Stimulated activated CD4-positive, alpha-beta T cell treated with anti-CD3 and anti-CD28 coated beads, Interleukin-12 subunit alpha, Interleukin-12 subunit beta, amount 100 ng/mL, for 24 hours (primary cell): ENCODE measurements at places on chromosomes 2 and 18.

DNA sequence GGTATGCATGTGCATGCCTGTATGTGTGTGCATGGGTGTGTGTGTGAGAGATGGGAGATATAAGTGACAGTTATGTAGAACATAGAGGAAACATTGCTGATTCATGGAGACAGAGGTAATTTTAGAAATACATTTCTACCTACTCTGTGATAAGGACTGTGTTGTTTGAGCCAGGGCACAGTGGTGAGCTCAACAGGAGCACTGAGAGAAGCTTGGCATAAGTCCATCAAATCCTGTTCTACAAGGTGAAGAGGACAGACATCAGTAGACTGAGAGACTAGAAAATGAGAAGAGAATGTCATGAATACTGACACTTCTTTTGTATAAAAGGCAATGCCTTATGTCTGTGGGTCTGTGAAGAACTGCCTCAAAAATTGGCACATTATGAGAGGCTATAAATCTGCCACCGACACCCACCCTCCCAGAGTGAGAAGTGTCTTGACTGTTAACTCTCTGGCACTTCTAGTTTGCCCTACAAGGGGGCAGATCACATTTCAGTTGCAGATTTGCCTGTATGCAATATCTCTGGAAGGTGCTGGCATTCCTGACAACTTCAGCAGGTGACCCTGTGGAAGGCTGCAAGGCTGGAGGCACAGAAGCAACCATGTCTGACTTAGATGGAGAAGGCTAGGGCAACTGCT, 962.3 kb upstream of the NRXN1 start:
- DNase-seq = no peak

GRCh38 chr2:237744613-237745249, 53.8 kb upstream of the RBM44 start:
- peak; percentile 58 for DNase-seq

GRCh38 chr2:139652385-139652784, 872.2 kb upstream of the NXPH2 start:
- no peak for DNase-seq

GRCh38 chr18:75360215-75360614, 67.3 kb downstream of the SMIM21 start:
- no peak for DNase-seq

DNA sequence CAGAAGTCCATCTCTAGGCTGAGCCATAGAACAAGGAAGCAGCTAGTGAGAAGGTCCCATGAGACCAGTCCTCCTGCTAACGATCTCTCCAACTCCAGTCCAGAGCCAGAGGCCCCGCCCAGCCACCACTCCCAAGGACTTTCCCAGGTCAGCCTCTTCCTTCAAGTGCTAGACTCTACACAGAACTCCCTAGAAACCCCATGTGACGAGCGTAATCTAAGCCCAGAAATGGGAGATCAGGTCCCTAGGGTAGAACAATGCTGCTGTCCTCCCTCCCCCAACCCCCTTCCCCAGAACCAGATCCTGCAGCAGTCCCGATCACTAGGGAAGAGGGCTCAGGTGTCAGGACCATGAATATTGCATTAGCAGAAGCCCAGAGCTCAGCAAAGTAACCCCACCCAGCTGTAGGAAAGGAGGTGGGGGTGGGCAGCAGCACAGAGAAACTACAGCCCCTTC, 6.9 kb downstream of the DCTN1 start:
- DNase-seq = no peak

DNA sequence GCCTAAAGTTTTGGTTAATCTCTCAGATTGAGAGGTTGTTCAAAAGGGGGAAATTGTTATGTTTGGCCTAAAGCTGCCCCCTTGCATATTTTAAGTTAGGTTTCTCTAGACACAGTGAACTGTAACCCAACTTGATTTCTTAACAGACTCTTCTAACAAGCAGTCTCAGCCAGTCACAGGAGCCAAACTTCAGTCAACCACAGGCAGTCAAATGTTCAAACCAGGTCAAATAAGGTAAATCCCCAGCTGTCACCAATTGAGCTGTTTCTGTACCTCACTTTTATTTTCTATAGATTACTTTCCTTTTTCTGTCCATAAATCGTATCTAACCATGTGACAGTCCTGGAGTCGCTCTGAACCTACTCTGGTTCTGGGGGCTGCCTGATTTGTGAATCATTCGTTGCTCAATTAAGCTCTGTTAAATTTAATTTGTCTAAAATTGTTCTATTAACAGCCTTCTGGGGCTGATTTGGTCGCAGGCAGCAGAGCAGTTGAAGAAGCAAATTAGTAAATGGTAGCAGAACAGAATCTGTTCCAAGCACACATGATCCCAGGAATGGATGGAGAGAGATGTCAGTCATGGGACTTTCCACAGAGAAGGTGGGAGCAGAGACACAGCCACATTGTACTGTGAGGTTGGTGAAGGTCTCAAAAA, 16.4 kb upstream of the NFU1 start:
- DNase-seq = peak; percentile 4

DNA sequence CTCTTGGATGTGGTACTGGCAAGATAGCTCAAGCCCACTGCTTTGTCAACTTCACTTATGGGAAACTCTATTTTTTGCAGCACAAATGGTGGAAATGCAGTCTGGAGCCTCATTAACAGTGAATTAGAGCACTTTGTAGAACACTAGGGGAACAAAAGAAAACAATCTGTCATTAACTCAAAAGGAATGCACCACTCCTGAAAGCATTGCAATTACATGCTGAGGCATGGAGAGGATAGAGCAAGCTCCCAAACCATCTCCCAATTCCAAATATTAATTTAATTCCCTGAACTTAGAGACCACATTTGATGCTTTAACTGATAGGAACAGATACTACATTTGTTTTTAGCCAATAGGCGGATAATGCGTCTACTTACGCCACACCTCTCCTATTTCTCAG, 32.8 kb upstream of the TANC1 start:
- DNase-seq = no peak

DNA sequence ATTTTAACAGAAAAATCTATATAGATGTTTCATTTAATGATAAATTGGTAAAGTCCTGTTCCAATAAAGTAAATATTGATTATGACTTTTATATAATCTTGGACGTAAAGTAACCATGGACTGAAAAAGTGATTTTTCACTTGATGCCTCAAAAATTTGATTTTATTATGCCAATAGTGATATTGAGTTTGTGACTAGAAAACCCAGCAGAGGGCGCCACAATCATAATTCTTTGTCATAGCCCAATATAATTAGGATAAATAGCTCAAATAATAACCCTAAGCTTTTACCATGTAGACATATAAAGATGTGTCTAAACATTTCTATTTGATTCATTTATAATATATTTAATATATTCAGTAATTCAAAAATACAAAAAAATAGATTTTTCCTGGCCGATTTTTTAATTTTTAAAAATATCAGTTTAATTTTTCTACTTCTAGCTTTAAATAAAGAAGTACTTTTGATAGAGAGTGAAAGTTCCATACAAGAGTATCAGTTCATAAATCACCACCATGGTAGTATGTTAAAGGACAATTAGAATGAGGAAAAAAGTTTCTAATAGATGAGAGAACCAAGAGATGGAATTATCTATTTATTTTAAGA, 30.7 kb downstream of the CAMKMT start:
- DNase-seq = peak; percentile 43

GRCh38 chr2:112812318-112813267, 24.0 kb downstream of the IL1B start:
- no peak for DNase-seq

- no peak for DNase-seq
Observed at GRCh38 chr18:40048886-40049650, 1906.0 kb upstream of the PIK3C3 start.

DNA sequence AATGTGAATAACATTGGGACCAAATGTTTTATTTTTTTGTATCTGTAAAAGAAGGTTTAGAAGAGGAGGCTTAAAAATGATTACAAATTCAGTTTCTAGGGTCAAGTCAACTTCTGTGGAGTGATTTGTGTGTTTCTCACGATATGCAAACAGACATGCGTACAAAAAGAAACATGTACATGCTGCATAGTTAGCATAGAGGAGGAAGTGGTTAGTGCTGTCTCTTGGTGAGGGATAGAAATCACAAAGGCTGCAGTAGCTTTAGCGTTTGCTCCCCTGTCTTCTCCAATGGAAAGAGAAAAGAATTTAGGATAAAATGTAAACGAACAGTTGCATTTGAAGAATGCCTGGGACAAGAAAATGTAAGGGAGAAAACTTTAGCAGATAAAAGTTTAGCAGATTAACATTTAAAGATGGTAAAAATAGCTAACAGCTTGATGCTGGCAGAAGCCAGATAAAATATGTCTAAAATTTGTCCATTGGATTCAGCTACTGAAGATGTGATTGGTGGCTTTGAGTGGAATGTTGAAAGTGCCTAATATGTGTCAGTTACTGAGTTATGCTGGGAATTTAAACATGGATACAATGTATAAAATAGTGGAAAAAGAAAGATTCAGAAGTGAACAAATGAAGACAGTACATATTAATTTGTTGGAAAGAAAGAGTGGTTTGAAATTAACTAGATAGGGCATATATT, 44.9 kb downstream of the MALT1 start:
- no peak for DNase-seq

- no peak for DNase-seq
Observed at GRCh38 chr2:111909079-111909478, 10.7 kb downstream of the MERTK start.

DNA sequence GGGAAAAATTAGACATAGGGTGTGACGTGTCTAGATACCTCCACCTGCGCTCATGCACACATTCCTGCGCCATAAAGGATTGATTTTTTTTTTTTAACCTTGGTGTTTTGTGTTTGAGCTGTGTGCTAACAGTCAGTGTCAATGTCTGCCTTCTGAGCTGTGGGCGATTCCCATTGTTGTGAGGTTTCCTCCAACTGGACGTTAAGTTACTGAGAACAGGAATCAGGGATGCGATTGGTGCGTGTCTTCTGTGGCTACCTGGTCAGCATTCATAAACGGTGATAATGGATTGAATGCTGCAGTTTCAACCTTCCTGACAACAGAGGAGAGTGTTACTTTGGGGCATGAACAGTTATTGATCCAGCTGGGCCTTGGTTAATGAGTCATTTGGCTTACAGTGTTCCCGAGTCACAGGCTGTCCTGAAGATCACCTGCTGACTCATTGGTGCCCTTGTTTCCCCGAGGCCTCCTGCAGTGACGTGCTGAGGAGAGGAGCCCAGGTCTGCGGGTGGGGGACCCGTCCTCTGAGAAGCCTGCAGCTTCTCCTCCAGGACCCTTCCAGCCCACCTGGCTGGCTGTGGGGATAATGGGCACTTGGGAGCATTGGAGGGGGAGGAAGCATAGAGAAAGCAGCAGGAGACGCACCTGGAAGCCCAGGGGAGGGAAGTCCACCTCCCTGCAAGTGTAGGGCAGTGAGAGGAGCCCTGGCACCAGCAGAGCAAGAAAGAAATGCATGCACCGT, 25.8 kb upstream of the CABYR start:
- no peak for DNase-seq

GRCh38 chr18:62954366-62954765, 239.0 kb downstream of the PHLPP1 start:
- no peak for DNase-seq

GRCh38 chr2:11998626-11999378, 252.4 kb downstream of the LPIN1 start:
- DNase-seq = no peak

GRCh38 chr2:43238176-43238575, 11.8 kb upstream of the ZFP36L2 start:
- no peak for DNase-seq

GRCh38 chr2:240949791-240950705, 43.9 kb downstream of the CROCC2 start:
- no peak for DNase-seq

DNA sequence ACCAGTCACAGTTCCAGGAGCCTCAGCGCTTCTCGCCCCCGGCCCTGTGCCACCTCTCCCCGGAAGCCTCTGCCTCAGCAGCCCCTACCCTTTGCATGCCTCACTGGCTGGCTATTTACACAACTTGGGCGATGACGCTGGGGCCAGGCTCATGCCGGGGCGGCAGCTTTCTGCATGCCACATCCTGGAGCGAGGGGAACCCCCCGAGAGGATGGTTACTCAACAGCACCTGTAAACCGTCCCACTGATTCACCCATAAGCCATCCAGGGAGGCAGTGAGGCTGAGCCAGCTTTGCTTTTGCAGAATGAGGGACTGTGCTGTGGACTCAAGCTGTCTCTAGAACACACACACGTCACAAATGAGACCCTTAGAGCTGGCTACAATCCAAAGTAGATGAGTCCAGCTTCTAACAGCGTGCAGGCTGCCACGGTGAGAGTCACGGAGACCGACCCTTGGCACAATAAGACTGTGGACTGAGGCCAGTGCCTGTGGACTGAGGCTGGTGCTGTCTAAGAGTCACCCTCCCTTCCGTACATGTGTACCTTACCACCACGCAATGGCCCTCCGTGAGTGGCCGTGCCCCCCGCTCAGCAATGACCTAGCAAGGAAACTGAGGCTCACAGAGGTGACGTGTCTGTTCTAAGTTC, 45.6 kb upstream of the ODC1 start:
- DNase-seq = peak; percentile 59

DNA sequence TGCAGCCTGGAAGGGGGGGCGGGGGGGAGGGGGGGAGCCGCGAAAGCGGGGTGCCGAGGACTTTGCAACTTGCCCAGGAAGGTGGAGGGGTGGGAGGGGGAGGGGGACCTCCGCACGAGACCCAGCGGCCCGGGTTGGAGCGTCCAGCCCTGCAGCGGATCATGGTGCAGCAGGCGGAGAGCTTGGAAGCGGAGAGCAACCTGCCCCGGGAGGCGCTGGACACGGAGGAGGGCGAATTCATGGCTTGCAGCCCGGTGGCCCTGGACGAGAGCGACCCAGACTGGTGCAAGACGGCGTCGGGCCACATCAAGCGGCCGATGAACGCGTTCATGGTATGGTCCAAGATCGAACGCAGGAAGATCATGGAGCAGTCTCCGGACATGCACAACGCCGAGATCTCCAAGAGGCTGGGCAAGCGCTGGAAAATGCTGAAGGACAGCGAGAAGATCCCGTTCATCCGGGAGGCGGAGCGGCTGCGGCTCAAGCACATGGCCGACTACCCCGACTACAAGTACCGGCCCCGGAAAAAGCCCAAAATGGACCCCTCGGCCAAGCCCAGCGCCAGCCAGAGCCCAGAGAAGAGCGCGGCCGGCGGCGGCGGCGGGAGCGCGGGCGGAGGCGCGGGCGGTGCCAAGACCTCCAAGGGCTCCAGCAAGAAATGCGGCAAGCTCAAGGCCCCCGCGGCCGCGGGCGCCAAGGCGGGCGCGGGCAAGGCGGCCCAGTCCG, 540 bp downstream of the SOX11 start:
- no peak for DNase-seq

DNA sequence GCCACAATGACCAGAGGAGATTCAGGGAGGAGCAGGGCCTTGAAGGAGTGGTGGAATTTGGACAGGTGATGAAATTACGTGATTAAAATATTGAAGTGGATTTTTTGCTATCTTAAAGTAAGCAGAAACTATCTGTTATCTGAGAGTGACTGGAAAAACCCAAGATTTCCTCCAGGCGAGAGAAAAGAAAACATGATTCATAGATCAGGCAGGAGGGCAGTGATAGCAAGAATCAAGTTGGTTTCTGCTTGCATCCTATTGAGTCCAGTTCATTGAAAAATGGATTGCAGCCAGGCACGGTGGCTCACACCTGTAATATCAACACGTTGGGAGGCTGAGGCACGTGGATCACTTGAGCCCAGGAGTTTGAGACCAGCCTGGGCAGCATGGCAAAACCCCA, 127.8 kb downstream of the NXPH2 start:
- no peak for DNase-seq

- DNase-seq = no peak
Observed at GRCh38 chr2:203623661-203624060, 82.8 kb upstream of the CD28 start.
